ENCODE measurements at places on chromosomes 7 and 10.

- DNase-seq, result no peak
Observed at GRCh38 chr10:112821663-112822062, 128.4 kb upstream of the TCF7L2 start.

DNA sequence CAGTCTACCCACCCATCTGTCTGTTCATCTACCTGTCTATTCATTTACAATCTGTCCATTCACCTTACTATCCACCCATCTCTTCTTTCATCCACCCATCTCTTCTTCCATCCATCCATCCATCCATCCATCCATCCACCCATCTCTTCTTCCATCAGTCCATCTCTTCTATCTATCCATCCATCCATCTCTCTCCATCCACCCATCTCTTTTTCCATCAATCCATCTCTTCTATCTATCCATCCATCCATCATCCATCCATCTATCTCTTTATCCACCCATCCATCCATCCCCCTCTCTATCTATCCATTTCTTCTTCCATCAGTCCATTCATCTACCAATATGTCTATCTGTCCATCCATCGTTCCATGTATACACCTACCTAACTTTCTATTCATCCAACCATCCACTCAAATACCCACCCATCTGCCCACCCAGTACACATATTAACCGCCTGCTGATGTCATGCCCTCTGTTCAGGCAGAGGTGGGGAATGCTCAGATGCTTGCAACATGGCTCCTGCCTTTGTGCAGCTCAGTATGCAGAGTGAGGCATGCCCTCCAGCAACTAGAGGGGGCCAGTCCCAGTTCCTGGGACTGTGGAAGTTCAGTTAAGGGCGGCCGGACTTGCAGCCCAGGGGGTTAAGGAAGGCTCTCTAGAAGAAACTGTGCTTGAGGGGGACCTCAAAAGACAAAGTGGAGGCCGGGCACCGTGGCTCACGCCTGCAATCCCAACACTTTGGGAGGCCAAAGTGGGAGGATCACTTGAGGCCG lies 11.3 kb upstream of the MLXIPL start:
- DNase-seq, result no peak

DNA sequence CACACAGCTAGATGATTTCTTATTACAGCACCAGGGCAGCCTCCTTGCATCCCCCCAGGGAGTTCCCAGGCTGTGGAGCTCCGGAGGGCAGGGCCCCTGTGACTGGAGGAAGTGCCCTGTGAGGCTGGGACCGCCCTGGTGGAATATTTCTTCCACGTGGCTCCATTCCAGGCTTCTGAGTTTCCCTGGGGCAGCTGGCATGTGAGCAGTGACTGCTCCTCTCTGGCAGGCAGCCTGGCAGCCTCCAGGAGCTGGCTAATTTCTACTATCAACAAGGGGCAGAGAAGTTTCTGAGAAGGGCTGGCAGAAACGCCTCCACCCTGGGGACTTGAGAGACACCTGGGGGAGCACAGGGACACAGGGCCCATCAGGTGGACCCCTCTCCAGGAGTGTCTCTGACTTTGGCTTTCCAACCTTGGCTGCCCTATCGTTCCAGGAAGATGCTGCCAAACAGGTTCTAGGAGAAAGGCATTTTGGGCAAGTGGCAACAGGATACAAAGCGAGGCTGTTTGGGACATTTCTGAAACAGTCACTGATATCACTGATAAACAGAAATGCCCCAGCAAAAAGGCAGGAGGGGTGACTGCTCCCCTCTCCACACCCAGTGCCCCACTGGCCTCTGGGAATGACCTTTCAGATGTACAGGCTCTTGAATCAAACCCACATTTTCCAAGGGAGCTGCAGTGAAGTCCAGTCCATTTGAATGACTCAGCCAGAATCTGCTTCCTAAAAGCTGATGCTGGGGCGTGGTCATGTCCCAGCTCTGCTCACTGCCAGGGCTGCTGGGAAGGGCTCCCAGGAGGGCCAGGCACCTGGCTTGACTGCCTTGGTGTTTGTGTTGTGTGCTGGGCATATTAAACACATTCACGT lies 16.1 kb downstream of the MYOF start:
- peak; percentile 97 for DNase-seq

GRCh38 chr7:135684699-135685098 lies 22.4 kb downstream of the STMP1 start:
- no peak for DNase-seq

GRCh38 chr10:32240471-32240870 lies 106.5 kb downstream of the EPC1 start:
- no peak for DNase-seq

- DNase-seq, result no peak
Observed at GRCh38 chr10:125333209-125333591, 172.8 kb upstream of the CTBP2 start.

DNA sequence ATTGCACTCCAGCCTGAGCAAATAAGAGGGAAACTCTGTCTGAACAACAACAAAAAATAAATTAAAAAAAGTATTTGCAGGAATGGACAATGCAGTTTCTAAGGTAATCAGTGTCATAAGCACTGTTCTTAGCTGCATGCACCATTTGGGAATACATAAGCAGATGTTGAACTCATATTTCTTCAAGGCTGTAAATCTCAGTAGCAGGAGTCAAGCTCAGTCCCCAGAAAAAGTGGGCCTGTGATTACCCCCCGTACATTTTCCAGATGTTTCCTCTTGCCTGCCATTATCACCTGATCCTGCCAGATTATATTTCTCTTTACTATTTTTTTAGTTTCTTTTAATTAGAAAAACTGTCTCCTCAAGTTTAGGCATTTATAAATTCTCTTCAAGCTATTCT lies 667.6 kb upstream of the ANKRD30A start:
- DNase-seq, result no peak

DNA sequence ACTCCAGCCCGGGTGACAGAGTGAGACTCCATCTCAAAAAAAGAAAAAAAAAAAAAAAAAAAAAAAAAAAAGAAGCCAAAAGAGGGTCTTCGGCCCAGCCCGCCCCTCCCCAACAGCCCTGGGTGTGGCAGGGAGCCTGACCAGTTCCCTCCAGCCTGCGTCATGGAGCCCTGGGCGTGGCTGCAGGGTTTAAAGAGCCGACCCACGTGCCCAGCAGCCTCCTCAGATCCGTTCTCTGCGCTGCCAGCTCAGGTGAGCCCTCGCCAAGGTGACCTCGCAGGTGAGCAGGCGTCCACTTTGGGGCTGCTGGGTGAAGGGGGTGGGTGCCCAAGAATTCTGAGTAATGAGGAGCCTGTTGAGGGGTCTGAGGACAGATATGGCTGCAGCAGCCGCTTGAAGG lies at the start of gene FXYD4:
TSS of gene FXYD4 (plus strand) at position 219 of the 400 bp plus-strand sequence. CDS start 2,111 bp downstream, outside the sequence.
- no peak for DNase-seq

DNA sequence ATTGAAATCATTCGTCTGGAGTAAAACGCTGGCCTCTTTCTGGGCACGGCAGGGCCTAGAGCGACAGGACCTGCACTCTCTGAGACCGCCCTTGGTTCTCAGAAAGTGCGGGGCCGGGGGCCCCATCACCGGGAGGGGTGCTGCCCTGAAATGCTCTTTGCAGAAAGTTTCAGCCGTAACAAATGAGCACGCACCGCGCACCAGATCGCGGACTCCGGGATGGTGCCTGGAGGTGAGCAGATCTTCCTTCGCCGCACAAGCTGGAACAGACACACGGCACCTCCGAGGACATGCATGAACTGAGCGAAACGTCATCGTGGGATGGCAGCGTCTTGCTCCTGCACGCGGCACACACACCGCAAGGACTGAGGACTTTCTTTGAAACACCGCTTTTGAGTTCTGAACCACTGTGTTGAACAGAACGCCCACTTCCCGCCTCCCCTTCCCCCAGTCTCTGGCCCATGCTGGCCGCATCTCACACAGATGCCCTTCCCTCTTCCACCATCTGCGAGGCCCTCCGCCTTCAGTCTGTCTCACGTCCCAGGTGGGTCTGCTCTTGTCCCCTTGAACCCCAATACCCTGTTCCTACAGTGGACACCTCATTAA lies 538.7 kb upstream of the MGMT start:
- no peak for DNase-seq

DNA sequence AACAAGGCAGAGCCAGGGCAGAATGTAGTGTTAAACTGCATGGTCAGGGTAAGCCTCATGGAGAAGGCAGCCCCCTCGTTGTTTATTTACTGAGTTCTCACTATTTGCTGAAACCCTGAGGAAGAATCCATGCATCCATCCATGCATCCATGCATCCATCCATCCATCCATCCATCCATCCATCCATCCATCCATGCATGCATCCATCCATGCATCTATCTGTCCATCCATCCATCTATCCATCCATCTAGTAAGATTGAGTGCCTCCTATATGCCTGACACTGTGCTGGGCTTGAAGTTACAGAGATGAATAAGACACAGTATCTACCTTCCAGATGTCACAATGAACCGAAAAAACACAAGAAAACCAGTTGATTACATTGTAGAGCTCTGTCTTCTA lies 201.4 kb upstream of the AGK start:
- DNase-seq, result no peak

- DNase-seq, result no peak
Observed at GRCh38 chr10:24821986-24822385, 98.3 kb upstream of the ARHGAP21 start.

DNA sequence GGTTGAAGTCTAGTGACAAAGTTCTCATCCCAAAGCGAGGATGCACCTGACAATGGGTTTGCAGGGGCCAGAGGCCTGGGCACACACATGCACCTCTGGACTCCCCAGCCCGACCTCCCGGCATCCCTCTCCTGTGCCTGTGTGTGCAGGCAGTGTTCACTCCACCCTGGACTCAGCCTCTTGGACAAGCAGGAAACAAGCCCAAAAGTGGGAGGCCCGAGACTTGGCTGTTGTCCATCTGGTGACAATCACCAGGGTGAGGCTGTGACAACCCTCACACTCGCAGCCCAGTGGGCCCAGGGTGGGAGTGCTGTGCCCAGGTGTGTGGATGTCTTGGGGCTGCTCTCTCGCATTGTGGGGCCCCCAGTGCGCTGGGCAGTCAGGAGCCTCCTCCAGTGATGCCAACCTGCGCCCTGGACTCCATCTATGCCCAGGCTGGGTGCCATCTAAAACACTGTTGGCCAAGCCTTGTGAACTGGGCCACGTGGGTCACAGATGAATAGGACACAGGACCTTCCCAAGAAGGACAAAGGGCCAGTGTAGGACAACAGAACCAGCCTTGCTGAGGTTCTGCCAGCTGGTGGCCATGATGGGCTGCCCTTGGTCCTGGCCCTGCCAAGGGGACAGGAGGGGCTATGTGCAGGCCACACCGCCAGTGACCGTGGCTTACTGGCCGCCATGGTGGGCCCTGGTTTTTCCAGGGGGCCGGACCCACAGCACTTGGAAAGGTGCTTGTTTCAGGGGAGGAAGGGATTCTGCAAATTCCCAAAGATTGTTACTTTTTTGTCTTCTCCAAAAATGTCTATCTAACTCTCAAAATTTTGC lies 144.3 kb downstream of the TCERG1L start:
- DNase-seq, result no peak

- no peak for DNase-seq
Observed at GRCh38 chr10:75351637-75352036, 49.9 kb downstream of the ZNF503 start.

- DNase-seq, result no peak
Observed at GRCh38 chr10:38047666-38048065, 37.2 kb downstream of the ZNF33A start.

DNA sequence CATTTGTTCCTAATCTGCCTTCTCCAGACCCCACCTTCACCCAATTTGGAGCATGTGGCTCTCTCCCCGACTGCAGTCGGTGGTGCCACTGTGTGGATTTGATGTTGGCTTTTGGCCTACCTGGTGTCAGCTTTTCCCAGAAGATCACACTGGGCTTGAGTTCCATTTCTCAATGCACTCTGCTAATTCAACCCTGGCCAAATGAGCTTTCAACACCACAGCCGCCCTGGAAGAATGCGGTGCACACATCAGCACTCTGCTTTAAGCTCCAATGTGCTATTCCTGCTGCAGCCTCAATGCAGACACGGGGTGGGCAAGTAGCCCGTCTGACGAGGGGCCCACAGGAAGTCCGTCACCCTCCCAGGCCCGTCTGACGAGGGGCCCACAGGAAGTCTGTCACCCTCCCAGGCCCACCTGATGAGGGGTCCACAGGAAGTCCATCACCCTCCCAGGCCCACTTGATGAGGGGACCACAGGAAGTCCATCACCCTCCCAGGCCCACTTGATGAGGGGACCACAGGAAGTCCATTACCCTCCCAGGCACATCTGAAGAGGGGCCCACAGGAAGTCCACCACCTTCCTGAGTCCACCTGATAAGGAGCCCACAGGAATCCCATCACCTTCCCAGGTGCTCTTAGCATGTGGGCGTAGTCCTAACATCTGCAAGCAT lies 64.4 kb downstream of the ASB13 start:
- DNase-seq, result no peak

DNA sequence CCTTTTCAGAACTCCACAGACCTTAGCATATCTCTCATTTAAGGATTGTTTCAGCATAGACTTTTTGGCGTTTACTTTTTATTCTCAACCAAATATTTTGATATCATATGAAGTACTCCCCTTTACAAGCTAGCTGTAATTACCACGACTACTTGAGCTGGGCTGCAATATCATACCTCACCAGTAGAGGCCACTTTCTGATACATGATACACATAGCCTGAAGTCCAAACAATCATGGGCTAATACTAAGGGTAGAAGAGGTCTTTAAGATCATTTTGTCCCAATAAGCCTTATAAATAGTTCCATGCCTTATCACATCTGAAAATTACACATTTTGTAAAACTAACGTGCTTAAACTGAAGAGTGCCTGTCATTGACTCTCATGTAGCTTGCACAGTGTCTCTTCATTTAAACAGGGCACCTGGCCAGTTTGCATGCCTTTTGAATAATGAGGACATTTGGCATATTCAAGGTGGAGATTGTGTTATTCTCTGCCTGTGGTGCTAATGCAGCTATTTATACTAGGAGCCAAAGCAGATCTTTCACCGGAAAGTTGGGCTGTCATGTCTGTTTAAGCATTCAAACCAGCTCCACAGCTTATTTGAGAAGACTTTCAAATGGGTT lies 403.7 kb upstream of the ZMIZ1 start:
- DNase-seq, result no peak

- no peak for DNase-seq
Observed at GRCh38 chr10:71889388-71889987, 38.4 kb upstream of the PSAP start.

DNA sequence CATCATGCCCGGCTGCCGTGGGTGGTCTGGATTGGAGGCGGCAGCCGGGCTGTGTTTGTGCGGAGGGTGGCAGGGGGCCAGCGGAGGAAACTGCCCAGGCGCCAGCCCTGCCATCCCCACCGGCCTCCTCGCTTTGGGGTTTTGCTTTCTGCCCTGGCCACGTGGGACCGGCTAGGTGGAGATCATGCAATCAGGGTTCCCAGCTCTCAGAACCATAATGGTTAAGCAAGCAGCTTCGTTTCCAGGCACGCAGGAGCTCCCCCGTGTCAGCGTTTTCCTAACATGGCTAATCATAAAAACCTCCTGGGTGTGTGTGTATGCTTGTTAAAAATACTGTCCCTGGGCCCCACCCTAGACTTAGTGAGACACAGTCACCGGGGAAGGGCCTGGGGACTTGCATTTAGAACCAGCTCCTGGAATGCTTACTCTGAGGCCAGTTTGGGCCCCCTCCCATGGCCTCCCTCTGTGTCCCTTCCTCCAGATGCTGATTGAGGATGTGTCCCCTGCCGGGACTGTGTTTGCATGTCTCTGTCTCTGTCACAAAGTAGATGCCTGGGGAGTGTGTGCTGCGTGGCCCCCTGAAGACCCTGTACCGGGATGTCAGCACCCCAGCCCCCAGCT lies 119.3 kb downstream of the CUX1 start:
- no peak for DNase-seq

GRCh38 chr10:74233281-74233680 lies 82.3 kb downstream of the ADK start:
- no peak for DNase-seq

Data from T1000 (cell line).